ENCODE measurements at places on chromosomes 5 and 9.

DNA sequence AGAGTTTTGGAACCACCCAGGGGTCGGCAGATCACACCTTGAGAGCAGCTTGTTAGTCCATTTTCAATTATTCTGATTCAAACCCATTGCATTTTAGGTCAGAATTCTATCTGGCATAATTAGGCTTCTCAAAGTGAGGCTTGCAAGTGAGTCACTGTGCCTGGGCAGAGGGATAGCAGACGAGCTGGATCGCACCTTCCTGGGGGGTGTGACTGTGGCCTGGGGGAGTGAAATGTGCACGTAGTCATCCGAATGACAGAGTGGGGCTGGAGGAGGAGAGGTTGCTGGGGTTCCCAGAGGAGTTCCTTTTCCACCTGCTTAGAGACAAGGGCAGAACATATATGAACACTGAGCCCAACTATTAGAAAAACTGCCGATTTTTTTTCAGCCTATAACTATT lies 31.7 kb downstream of the SPACA9 start:
- no peak for DNase-seq

DNA sequence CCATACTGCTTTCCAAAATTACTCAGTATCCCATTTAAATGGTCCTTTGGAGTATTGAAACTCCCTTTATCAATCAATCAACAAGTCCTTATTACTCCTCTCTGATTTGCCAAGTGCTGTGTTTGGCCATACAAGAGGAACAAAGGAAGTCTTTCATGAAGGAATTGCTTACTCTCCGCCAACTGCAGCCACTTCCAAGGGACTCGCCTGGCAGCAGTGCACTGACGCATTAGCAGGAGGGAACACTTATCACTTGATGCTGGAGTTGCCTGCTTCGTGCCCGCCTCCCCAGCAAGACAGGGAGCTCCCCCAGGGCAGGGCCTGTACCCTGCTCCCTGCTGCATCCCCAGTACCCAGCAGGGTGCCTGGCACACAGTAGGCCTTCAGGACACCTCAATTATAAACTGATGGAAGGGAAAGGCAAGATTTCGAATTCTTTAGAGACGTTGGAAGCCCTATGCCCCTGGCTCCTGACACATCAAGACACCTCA lies 97.9 kb downstream of the CRB2 start:
- no peak for DNase-seq

GRCh38 chr5:89537800-89538199 lies 654.8 kb upstream of the MEF2C start:
- no peak for DNase-seq

- DNase-seq: no peak
These were observed 187.1 kb downstream of the EDIL3 start for GRCh38 chr5:84197538-84197937.

- no peak for DNase-seq
These were observed 26.7 kb upstream of the ERCC6L2 start for GRCh38 chr9:95848764-95849163.

DNA sequence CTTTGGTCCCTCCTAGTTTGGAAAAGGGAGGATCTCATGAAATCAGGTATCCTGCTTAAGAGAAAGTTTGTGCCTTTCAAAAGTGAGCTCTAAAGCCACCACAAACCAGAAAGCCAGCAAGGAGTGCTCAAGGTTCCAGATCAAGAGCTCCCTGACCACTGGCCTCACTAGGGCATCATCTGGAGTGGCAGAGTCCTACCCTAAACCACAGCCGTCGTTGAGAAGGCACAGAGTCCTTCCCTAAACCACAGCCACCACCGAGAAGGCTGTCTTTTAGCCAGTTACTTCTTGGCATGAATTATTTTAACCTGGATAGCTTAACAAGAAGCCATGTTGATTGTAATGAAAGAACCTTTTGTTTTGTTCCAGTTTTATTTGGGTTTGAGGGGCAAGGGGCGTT lies 102.9 kb downstream of the FRMD3 start:
- no peak for DNase-seq

GRCh38 chr5:150764530-150764929 lies 5.7 kb upstream of the DCTN4 start:
- no peak for DNase-seq

- no peak for DNase-seq
These were observed 70.0 kb downstream of the F2RL2 start for GRCh38 chr5:76553251-76553650.

DNA sequence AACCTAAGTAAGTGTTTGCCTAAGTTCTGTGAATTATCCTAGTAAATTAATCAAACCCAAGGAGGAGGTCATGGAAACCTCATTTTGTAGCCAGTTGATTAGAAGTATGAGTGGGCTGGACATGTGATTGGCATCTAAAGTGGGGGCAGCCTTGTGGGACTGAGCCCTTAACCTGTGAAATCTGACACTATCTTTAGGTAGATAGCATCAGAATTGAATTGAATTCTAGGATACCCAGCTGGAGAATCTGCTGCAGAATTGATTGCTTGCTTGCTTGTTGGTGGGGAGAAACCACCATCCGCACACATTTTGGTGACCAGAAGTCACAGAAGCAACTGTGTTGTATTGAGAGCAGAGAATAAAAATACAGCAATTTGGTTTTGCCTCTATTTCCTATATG lies 97.0 kb downstream of the FBXL7 start:
- no peak for DNase-seq

- DNase-seq: no peak
These were observed 12.5 kb upstream of the BTNL9 start for GRCh38 chr5:181027452-181028031.

- no peak for DNase-seq
These were observed 8.7 kb downstream of the SKP2 start for GRCh38 chr5:36160617-36161016.

DNA sequence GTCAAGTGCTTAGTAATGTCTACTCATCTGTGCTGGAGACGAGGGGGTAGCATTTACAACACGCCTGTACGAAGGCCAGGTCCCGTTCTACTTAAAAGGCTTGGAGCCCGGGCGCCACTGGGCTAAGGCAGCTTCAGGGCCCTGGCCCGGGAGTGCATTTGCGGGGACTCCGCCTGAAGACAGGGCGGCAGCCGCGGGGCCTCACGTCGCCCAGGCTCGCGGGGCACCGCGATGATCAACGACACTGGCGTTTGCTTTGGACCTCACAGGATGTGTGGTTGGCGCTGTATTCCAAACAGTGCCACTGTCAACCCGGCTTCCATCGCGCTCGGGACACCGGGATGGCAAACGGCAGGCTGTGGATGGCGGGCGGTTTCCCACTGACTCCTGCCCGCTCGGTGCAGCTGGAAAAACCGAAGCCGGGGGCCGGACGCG lies 1.1 kb upstream of the TENT4A start:
- peak; percentile 41 for DNase-seq

- DNase-seq: no peak
These were observed 7.7 kb downstream of the MAPK9 start for GRCh38 chr5:180284149-180284548.

DNA sequence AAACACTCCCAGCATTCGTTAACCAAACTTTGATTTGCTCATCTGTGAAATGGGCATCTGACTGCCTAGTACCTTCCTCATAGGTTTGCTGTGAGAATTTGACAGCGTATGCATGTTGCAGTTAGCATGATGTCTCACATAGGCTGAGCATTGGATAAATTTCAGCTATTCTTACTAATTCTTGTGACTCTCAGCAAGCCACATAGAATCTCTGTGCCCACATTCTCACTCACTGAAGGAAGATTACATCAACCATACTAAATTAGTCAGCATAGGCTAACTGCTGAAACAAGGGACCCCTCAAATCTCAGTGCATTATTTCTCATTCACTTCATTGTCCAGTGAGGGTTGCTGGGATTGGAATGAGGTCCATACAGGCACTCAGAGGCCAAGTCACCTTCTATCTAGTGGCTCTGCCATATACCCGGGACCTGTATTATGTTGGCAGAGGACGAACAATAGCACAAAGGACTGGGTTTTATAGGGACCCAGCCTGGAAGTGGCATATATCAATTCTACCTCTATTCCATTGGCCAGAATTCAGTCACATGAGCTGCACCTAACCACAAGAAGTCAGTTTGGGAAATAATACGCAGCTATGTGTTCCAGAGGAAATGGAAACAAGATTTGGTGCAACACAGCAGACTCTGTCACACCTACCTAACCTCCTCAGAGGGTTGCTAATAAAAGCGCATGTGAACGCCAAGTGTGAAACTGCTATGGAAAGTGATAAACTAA lies 4.2 kb upstream of the PTGER4 start:
- DNase-seq: peak; percentile 90

GRCh38 chr9:88476491-88477271 lies 58.3 kb upstream of the NXNL2 start:
- peak; percentile 61 for DNase-seq

- DNase-seq: peak; percentile 32
These were observed at the start of gene ISL1 for GRCh38 chr5:51383131-51384121. Gene ISL1, plus strand, starts transcription at chr5:51383448. Its CDS starts 224 bp downstream, at chr5:51383672.

DNA sequence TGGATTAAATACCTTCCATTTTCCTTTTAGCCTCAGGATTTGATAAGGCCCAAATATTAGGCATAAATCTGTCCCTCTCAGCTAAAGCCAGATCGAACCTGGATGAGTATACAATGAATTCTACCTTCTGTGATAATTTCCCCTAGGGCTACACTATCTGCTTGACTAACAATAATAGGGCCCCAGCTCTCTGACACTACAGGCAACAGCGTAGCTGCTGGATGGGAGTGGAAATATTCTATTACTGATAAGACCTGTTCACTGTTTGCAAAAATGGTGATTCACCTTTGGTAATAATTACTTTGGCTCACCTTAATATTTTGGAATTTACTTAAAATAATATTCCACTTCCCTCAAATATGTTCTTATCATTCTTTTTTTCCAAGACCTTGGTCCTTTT lies 644.2 kb upstream of the SEMA6A start:
- no peak for DNase-seq

GRCh38 chr5:80837679-80838078 lies 122.5 kb upstream of the RASGRF2 start:
- DNase-seq: peak; percentile 85

GRCh38 chr5:149001162-149001561 lies 61.7 kb downstream of the SH3TC2 start:
- no peak for DNase-seq

GRCh38 chr5:154356958-154357357 lies 88.8 kb upstream of the SAP30L start:
- DNase-seq: no peak

DNA sequence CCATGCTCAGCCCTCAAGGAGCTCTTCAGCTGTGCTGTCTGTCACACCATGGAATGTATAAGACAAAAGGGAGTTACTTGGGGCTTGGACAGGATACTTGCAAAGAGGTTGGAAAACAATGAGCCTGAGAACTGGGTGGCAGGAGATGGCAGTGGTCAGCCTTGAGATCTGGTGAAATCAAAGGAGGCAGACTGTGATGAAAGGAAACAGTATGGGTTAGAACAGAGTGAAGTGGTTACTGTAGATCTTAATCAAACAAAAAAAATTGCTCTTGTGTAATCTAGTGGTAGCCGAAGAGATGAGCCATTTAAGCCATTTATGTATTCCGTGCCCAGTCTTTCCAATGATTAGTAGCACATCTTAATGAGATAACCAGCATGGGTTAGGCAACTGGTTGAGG lies 142.2 kb downstream of the SV2C start:
- no peak for DNase-seq

GRCh38 chr9:123421801-123422455 lies 65.9 kb downstream of the CRB2 start:
- DNase-seq: no peak

DNA sequence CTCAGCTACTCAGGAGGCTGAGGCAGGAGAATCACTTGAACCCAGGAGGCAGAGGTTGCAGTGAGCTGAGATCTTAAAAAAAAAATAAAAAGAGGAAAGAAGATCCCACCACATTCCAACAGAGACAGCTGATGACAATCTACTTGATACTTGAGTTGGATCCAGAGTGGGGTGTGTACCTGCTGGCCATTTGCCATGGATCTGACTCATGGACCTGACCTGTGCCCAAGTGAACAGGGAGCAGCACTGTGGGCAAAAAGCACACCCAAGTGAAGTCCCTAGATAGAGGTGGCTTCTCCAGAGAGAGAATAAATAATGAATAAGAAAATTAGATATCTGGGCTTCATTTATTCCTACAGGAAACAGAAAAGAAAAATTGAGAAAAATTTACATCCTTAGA lies 81.2 kb upstream of the MIER3 start:
- DNase-seq: no peak

DNA sequence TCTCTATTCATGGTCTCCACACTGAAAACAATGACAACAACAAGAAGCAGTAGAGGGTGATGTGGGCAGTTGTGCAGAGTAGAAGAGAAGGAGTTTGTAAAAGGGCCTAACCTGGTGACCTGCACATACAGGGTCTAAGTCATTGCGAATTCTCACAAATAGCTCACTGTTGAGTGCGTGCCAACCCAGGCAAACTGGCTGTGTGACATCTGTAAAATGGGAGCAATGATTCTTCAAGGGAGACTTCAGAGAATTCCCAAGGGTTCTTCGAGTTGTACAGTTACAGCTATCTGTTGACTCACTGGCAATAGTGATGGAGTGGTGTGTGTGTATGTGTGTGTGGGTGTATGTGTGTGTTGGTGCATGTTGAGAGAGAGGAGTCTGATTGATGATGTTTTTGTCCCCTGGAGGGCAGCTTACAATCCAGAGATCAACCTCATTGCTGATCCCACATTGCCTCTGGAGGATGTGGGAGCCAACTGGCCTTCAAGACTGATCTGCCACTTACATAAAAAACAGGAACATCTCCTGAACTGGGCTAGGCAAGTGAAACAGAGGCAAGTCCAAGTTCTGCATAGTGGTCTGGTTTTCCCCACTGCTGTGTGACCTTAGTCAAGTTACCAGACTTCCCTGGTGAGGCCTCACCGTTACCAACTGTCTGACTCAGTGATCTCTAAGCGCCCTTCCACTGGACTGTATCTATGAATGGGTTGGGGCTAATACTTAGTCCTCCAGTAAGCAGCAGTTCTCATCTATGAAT lies 3.2 kb downstream of the FAT2 start:
- no peak for DNase-seq

- DNase-seq: no peak
These were observed 78.8 kb downstream of the NLN start for GRCh38 chr5:65800775-65801174.

DNA sequence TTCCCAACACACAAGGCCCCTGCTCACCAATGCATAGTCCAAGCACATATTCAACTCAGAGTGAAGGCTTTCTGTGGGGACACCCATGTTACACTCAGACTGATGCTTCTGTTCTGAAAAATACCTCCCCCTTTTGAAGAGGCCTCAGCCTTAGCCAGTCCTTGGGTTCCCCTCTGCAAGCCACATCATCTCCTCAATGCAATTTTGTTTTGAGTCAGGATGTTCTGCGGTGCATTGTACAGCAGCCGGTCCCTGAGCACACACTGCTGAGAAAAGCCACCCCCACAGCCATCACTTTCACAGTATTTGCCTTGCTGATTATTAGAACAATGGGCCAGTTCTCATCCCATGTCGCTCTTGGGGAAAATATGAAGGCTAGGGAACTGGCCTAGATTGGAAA lies 241.2 kb downstream of the FAM114A2 start:
- peak; percentile 2 for DNase-seq

Data from activated CD4-positive, alpha-beta T cell treated with anti-CD3 and anti-CD28 coated beads, Interleukin-2, amount 50 U/mL, for 16 hours (primary cell).